ENCODE measurements at places on chromosomes 12 and 14.

DNA sequence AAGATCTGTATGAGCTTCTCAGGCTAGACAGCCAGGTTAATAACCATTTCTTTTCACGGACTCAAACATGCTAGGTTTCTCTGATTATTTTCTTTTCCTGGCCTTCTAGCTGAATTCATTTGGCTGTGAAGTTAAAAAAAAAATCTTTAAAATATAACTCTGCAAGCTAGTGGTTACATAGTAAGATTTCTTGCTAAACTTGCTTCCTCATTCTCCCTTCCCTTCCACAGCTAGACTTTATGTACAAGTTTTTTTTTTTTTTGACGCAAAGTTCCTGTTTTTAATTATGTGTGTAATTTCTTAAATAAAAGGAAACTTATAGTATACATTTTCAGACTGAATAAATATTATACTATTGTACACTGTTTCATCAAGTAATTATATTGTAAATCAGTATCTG, 145.4 kb downstream of the TMTC2 start:
- no peak for DNase-seq

DNA sequence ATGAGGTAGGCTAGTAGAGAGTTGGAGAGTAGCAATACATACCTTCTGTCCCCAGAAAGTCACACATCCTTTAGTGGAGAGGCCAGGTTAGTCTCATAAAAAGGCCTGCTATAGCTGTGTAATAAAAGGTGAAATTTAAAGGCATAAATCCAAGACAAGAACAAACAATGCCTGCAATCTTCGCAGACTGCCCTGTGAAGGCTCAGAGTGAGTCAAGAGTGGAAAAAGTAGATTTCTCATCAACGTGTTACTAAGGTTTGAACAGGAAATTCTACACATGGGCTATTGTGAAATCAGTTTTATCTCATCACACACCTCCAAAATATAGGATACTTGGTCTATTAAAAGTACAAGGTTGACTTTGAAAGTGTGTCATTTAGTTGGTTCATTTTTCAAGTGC, at the start of gene KLRC1:
Gene KLRC1 (minus strand): TSS at position 222 of the 400 bp plus-strand sequence. CDS start 2,221 bp downstream, outside the sequence.
- DNase-seq, result no peak

GRCh38 chr12:127381043-127381668, 885.8 kb upstream of the TMEM132C start:
- peak; percentile 1 for DNase-seq

- DNase-seq, result no peak
Measured at GRCh38 chr12:50842637-50843493, at the start of gene TMPRSS12. TMPRSS12 (plus strand) TSS chr12:50842926; CDS start chr12:50842965, 39 bp downstream.

Data from CD4-positive, alpha-beta T cell treated with Interleukin-10 for 1 hour (primary cell).